ENCODE measurements at places on chromosomes 7 and 10.

- no peak for DNase-seq
Observed at GRCh38 chr7:117470777-117471176, 9.0 kb upstream of the CFTR start.

GRCh38 chr7:30302656-30303311, 18.4 kb downstream of the ZNRF2 start:
- no peak for DNase-seq

- DNase-seq, result no peak
Observed at GRCh38 chr10:86651021-86651471, 3.3 kb upstream of the OPN4 start.

- no peak for DNase-seq
Observed at GRCh38 chr7:8592167-8592566, 158.8 kb downstream of the NXPH1 start.

GRCh38 chr7:81285142-81285871, 366.5 kb upstream of the SEMA3C start:
- DNase-seq, result no peak

GRCh38 chr10:79473496-79474095, 28.2 kb upstream of the ZCCHC24 start:
- no peak for DNase-seq

GRCh38 chr7:42694894-42695507, 216.9 kb downstream of the C7orf25 start:
- no peak for DNase-seq

- no peak for DNase-seq
Observed at GRCh38 chr10:3924344-3924743, 139.3 kb upstream of the KLF6 start.

GRCh38 chr10:91549262-91549661, 83.6 kb downstream of the PPP1R3C start:
- no peak for DNase-seq

GRCh38 chr7:45148653-45148973, 9.0 kb upstream of the RAMP3 start:
- DNase-seq, result no peak

- no peak for DNase-seq
Observed at GRCh38 chr10:34494012-34494411, 321.1 kb downstream of the PARD3 start.

DNA sequence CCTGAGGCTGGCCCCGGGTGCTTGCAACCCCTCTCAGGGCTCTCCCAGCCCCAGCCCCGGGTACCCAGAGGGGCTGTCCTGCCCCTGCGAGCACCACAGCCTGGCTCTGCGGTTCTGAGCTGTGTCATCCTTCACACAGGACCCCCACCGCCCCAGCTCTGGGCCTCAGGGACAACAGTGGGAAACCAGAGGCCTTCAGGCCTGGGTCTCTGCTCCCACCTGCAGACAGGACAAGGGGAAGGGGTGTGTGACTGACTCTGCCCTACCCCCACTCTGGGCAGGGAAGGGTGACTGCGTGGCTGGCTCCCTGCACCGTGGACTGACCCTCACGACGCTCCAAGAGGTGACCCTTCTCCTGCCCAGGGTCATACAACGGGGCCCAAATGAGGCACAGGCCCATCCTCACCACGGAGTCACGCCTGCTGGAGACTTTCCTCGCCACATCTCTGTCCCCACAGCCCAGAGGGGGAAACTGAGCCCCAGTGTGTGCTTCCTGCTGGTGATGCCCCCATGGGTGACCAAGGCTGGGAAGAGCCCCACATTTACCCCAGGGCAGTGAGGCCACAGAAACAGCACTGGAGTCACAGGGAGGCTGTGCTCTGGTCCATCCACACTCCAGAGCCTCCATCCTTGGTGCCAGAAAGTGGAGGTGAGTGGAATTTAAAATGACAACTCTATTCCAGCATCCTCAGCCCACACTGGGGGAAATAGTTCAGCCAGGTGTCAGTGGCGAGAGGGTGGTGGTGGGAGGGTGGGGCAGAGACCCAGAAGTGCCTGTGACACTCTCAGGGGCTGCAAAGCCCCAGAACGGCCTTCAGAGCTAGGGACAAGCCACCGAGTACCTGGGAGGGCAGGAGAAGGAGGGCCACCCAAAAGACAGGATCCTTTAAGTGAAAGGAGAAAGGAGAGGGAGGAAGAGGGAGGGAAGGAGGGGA, 13.6 kb downstream of the CAMK2B start:
- DNase-seq, result no peak

GRCh38 chr10:9315292-9315691, 1260.8 kb downstream of the GATA3 start:
- no peak for DNase-seq

All from stimulated activated CD8-positive, alpha-beta memory T cell treated with anti-CD3 and anti-CD28 coated beads, Interleukin-12 subunit alpha, Interleukin-12 subunit beta, amount 100 ng/mL, for 1 hour (primary cell).